Heart right ventricle (tissue), 16 donors: ENCODE measurements at places on chromosomes 6 and 20. TPM values are rescaled to one million over a fixed set of nuclear protein-coding genes. Genes with fewer than 3 reads are reported as not detected.

BNIP5 gene
- not detected for polyA plus RNA-seq

TRIM31 gene
- polyA plus RNA-seq, result not detected

DNA sequence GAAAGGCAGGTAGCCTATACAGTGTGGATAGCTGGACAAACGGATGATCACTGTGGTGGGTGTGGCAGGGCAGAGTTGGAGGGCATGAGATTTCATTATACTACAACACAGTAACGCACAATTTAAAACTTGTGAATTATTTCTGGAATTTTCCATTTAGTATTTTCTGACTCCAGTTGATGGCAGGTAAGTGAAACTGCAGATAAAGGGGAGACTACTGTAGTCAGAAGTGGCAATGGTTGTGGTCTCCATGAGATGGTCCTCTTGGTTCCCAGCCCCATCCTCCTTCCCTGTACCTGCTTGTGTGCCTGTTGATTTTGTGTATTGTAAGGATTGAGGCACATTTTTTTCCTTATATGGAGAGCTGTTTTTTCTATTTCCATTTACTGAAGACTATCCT is 22.5 kb upstream of the SCAF8 start:
- DNase-seq, result no peak

- no peak for DNase-seq
Observed at GRCh38 chr20:46622165-46622564, 29.1 kb downstream of the SLC13A3 start.

- DNase-seq, result no peak
Observed at GRCh38 chr6:149134511-149134933, 183.0 kb upstream of the TAB2 start.

DNA sequence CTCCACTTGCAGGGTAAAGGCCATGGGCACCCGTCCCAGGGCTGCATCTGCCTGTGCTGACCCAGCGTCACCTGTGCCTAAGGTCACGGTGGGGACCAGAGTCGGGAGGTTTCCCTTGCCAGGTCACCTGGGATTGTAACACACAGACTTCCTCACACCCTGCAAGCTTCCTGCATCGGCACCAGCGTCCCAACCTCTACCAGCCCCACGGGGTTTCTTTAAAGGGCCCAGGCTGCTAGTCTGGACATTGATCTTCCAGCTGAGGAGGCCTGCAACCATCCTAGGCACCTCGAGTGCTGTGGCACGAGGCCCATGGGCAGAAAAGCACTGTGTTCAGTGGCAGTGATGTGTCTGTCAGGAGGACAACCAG is 12.6 kb downstream of the ACSS1 start:
- no peak for DNase-seq

DNA sequence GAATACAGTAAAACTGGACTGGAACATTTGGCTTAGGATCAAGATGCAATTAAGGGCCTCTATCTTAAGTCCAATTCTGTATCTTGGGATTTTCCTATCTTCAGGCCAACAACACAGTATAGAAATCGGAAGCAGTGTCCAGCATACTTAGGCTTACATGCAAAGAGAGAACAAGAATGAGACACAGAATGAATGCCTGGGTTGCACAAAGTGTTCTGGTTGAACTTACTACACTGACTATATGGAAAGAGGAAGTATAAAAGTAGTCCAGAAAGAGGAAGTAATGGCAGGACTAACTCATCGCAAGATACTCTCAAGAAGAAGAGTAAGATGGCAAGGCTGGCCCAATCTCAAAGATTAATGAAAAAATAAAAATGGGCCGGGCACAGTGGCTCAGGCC is 87.6 kb downstream of the BTBD9 start:
- DNase-seq, result no peak

GRCh38 chr6:40791004-40791403 is 203.8 kb upstream of the LRFN2 start:
- DNase-seq, result no peak

DNA sequence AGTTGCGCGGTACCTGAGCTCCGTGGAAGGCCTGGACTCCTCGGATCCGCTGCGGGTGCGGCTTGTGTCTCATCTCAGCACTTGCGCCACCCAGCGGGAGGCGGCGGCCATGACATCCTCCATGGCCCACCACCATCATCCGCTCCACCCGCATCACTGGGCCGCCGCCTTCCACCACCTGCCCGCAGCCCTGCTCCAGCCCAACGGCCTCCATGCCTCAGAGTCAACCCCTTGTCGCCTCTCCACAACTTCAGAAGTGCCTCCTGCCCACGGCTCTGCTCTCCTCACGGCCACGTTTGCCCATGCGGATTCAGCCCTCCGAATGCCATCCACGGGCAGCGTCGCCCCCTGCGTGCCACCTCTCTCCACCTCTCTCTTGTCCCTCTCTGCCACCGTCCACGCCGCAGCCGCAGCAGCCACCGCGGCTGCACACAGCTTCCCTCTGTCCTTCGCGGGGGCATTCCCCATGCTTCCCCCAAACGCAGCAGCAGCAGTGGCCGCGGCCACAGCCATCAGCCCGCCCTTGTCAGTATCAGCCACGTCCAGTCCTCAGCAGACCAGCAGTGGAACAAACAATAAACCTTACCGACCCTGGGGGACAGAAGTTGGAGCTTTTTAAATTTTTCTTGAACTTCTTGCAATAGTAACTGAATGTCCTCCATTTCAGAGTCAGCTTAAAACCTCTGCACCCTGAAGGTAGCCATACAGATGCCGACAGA is 9.9 kb downstream of the HEY2 start:
- DNase-seq, result no peak
